WTC11 (cell line): ENCODE measurements at places on chromosomes 6 and 20. TPM values are rescaled to one million over a fixed set of nuclear protein-coding genes. Genes with fewer than 3 reads are reported as not detected.

- no peaks in the 10 kb centered on the region for H3K36me3 ChIP-seq
- H3K27me3 ChIP-seq: no peaks in the 10 kb centered on the region
- H3K27ac ChIP-seq: no peak overlapping the region
- H3K4me3 ChIP-seq: no peak overlapping the region
- no peak for DNase-seq
These were observed 396.6 kb upstream of the GJE1 start for GRCh38 chr6:141736104-141736503.

DNA sequence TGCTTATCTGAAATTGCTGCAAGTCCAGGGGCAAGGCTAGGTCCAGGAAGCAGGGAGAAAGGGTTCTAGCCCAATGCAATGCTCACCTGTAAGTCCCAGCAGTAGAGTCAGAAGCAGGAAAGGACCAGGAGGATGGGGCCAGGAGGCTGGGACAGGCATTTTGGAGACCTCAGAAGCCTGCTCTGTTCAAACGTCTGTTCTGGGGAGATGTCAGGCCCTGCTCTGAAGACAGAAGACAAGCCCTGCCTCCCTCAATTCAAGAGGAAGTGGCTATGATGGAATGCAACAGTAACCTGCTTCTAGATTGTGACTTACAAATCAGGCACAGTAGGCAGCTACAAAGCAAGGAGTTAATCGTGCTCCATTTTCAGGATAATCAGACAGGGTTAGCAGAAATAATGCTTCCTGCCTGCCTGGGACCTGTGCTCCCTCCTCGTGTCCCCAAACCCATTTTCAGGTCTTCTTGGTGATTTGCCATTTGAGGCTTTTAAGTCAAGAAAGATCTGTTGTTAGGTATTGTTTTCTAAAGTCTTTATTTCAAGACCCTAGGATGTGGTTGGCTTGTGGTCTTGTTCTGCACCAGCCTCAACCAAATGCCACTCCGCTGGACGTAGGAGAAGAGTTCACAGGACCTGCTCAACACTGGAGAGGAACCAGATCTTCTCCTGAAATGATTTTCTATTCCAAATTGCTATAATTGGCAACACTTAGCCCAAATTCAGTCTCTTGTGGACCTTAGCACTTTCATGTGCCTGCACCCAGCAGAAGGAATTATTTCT is at the start of gene SIRPG:
SIRPG (minus strand) TSS at position 224 of the 779 bp plus-strand sequence; CDS start at position 159, 65 bp downstream.
- peaks cover 14% of the 10 kb centered on the region for H3K27me3 ChIP-seq
- no peaks in the 10 kb centered on the region for H3K4me1 ChIP-seq
- H3K27ac ChIP-seq: no peak within 1 kb of the TSS
- no peaks in the 10 kb centered on the region for H3K36me3 ChIP-seq
- H3K4me3 ChIP-seq: no peak within 1 kb of the TSS
- DNase-seq: no peak

DNA sequence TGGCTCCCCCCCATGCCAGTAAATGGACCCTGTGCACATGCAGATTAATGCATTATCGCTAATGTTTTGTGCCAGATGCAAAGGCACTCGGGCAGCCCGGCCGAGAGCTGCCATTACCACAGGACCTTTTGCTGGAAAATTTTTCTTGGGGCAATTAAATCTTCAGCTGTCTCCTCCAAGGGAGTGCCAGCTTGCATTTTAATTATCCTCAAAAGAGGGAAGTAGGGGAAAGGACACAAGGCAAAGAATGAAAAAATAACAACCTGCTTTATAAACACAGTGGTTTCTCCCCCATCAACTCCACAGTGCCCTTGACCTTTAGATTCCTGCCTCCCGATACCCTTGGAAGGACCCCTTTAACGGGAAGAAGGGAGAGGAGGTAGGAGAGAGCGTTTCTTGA is 48.2 kb downstream of the PDYN start:
- H3K27ac ChIP-seq: no peak overlapping the region
- H3K27me3 ChIP-seq: peaks cover 42% of the 10 kb centered on the region
- H3K36me3 ChIP-seq: no peaks in the 10 kb centered on the region
- no peak for DNase-seq

CBLN4 gene
- total RNA-seq: not detected in 3 replicates

DNA sequence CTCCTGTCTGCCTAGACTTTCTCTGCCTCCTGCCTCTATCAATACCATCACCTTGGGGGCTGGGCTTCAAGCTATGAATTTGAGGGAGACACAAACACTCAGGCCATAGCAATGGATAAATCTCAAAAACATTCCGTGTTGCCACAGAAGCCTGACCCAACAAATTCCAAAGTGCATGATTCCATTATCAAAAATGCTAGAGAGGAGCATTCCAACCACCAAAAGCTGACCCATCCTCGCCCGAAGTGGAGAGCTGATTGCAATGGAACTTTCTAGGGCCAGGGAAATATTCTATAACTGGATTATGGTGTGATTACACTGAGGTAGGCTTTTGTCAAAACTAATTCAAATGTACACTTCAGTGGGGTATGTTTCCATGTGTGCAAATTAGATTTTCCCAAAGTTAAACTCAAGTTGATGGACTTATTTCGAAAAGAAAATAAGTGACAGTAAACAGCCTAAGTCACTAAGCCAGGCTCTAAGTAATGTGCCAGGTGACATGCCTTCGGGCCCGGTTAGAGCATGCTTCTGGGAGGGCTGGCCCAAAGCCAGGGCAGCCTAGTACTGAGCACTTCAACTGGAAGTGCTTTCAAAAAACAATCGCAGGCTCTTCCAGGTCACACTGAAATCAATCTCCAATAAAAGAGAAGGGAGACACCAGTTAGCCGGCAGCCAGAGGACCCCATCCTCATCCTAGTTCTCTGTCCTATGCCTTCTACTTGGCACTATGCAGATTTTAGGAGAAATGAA is 142.3 kb downstream of the TBXT start:
- H3K4me3 ChIP-seq: no peak overlapping the region
- no peak for DNase-seq
- no peak overlapping the region for H3K27ac ChIP-seq
- no peaks in the 10 kb centered on the region; the same call in 1 of the 2 replicates for H3K4me1 ChIP-seq

SLC17A9 gene
- total RNA-seq: 26.2 to 41.7 TPM (median 30.8 TPM) in 3 replicates

DNA sequence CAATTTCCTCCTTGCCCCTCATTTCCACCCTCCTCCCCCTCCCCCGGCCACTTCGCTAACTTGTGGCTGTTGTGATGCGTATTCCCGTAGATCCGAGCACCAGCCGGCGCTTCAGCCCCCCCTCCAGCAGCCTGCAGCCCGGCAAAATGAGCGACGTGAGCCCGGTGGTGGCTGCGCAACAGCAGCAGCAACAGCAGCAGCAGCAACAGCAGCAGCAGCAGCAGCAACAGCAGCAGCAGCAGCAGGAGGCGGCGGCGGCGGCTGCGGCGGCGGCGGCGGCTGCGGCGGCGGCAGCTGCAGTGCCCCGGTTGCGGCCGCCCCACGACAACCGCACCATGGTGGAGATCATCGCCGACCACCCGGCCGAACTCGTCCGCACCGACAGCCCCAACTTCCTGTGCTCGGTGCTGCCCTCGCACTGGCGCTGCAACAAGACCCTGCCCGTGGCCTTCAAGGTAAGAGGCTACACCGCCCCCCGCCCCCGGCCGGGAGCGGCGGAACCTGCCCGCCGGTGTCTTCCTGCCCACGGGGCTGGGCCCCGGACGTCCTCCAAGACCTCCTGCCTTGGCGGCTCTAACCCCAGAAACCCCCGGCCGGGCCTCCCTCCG is 44.9 kb upstream of the SUPT3H start:
- H3K4me3 ChIP-seq: peak overlapping the region; percentile 87
- no peaks in the 10 kb centered on the region for H3K36me3 ChIP-seq
- H3K4me1 ChIP-seq: peaks cover 33% of the 10 kb centered on the region
- no peak overlapping the region for H3K27ac ChIP-seq

DNA sequence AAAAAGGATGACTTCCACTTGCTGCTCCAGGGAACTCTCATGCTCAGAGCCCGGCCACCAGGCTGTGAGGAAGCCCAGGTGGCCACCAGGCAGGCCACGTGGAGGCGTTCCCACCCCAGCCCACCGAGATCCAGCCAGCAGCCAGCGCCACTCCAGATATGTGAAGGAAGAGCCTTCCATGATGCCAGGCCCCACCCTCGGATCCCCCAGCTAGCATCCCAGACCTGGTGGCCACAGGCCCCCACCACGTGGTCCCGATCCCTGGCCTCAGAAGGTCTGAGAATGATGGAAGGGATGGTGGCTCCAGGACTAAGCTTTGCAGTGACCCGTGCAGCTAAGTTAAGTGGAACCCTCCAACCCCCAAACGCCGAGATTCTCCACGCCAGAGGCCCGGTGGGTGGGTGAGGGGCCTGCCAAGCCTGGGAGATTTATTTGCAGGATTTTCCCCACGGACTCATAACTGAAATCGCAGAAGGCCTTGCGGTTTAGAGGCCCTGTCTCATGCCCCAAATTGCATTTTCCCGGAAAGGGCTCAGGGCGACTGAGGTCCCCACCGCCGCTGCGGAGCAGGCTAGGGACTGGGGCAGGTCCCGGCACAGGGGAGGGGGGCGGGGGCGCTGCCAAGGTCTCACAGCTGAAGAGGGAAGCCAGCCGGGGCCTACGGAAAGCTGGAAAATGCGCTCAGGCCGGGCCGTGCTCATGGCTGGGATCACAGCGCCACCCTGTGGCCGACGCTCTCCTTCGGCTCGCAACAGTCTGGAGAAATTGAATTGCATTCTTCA is 31.1 kb upstream of the CST7 start:
- H3K36me3 ChIP-seq: peaks cover 22% of the 10 kb centered on the region
- H3K4me1 ChIP-seq: peaks cover 14% of the 10 kb centered on the region
- peak; percentile 81 for DNase-seq
- H3K27me3 ChIP-seq: peaks cover 3% of the 10 kb centered on the region; the same call in 1 of the 2 replicates

DNA sequence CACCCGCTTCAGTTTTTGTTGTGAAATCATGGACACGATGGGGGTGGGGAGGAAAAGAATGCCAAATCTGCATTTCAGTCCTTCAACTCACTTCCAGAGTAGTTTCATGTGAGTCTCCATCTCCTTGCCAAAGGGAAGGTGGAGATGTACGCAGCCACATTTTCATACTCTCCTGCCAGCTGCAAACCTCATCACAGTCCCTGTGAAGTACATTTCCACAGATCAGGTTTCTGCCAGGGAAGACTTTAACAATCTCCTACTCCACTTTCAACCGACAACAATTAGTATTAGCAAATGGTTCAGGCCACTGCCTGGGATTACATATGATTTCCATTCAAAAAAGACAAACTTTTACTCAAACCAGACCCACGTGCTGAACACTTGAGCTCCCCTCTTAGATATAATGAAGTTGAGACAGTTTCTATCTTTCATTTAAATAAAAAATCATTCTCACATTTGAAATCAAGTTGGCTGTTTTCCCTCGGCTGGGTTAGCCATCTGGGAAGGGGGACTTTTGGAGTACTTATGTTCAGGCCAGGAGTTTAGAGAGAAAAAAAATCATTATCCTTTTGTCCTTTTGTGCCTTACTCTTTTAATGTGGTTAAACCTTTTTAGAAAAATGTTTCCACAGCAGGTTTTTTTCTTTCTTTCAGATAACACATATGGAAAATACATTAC is 51.0 kb upstream of the CEP162 start:
- DNase-seq: no peak
- H3K4me1 ChIP-seq: peaks cover 6% of the 10 kb centered on the region
- no peaks in the 10 kb centered on the region; the same call in 1 of the 2 replicates for H3K27me3 ChIP-seq
- peak overlapping the region; percentile 33; the same call in 1 of the 2 replicates for H3K27ac ChIP-seq
- H3K4me3 ChIP-seq: no peak overlapping the region

RAET1E gene
- total RNA-seq: not detected in 3 replicates

DNA sequence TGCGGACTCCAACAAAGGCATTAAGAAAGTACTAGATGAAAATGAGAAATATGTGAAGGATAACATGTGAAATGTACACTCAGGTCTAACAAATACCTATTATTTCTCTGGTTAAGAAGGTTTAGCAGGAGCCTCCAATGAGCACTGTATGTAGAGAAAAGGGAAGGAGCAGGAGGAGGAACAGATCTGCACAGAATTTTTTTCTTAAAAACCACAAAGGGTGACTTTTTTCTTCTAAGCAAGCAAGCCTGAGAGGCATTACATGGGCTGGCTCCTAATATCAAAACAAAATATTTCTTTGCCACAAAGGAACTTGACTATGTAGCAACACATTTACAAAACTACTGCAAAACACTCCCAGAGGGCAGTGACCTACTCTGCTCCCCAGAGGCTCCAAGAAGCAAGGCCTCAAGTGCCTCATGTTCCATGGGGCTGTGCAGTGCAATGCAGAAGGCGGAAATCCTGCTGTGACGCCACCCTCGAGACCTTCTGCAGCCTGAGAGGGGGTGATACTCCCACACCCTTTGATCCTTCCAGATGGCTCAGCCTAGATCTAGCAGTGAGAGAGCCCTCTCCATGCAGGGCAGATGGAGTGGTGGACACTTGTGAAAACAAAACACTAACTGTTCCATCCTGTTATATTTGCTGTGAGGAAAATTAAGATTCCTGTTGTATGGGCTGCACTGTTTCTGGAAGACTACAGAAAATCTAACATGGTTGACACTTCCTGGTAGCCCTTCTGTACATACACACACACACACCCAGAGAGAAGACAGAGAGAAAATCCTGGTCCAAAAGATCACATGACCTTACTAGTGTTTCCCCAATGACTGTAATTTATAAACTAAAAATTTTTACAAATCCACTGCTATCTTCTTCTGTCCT is 36.0 kb upstream of the SMIM29 start:
- peak overlapping the region; percentile 63 for H3K27ac ChIP-seq
- DNase-seq: no peak
- no peaks in the 10 kb centered on the region for H3K27me3 ChIP-seq
- H3K4me1 ChIP-seq: no peaks in the 10 kb centered on the region
- H3K4me3 ChIP-seq: no peak overlapping the region
- peaks cover 5% of the 10 kb centered on the region for H3K36me3 ChIP-seq

ADGRF5 gene
- 0.11 to 0.25 TPM (median 0.24 TPM) in 3 replicates for total RNA-seq

- H3K27ac ChIP-seq: no peak within 1 kb of the TSS
- H3K4me3 ChIP-seq: peak within 1 kb of the TSS; percentile 80
- peaks cover 30% of the 10 kb centered on the region for H3K4me1 ChIP-seq
- H3K27me3 ChIP-seq: peaks cover 42% of the 10 kb centered on the region
These were observed at the start of gene OPRL1 for GRCh38 chr20:64080013-64080812. Gene OPRL1 (plus strand): TSS chr20:64080082. CDS start chr20:64092721, 12,639 bp downstream.

DNA sequence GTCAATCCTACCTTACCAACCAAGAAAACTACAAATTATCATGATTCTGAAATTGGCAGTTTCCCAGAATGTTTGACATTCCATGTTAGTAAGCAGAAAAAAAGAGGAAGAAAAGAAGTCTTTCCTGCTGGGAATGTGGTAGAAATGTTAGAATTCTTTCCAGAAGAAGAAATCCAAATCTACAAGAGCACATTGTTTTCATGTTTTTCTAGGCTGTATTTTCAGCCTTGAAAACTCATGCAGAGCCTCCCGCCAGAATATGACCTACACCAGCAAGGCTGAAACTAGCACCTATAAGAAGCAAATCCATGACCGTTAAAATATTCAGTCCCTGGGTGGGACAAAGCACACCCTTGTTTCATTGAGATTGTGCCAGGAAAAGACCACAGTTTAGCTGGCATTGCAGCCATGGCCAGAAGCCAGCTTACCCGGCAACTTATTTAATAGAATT is 259.4 kb downstream of the GJA1 start:
- H3K36me3 ChIP-seq: no peaks in the 10 kb centered on the region
- H3K4me3 ChIP-seq: no peak overlapping the region
- peaks cover 19% of the 10 kb centered on the region for H3K4me1 ChIP-seq
- no peaks in the 10 kb centered on the region for H3K27me3 ChIP-seq
- DNase-seq: no peak

COL9A3 gene
- 115 to 136 TPM (median 123 TPM) in 3 replicates for total RNA-seq

C6orf15 gene
- total RNA-seq: not detected in 3 replicates

SLPI gene
- total RNA-seq: 0.60 to 0.78 TPM (median 0.74 TPM) in 3 replicates

GRCh38 chr6:89460713-89461112 is 27.8 kb downstream of the ANKRD6 start:
- no peak overlapping the region for H3K27ac ChIP-seq
- no peak overlapping the region for H3K4me3 ChIP-seq
- no peaks in the 10 kb centered on the region for H3K36me3 ChIP-seq
- H3K4me1 ChIP-seq: no peaks in the 10 kb centered on the region; the same call in 1 of the 2 replicates
- no peaks in the 10 kb centered on the region for H3K27me3 ChIP-seq

MTFR2 gene
- total RNA-seq: 8.2 to 8.5 TPM (median 8.5 TPM) in 3 replicates

- no peaks in the 10 kb centered on the region for H3K4me1 ChIP-seq
- no peaks in the 10 kb centered on the region for H3K36me3 ChIP-seq
- H3K4me3 ChIP-seq: no peak overlapping the region
- no peak for DNase-seq
These were observed 94.5 kb upstream of the F13A1 start for GRCh38 chr6:6414931-6415330.
